Karpas-422 (cell line): ENCODE measurements at places on chromosomes 12 and 14. TPM values are rescaled to one million over a fixed set of nuclear protein-coding genes. Genes with fewer than 3 reads are reported as not detected.

Gene P3H3
- total RNA-seq, result 3.1 and 8.3 TPM in 2 replicates

DNA sequence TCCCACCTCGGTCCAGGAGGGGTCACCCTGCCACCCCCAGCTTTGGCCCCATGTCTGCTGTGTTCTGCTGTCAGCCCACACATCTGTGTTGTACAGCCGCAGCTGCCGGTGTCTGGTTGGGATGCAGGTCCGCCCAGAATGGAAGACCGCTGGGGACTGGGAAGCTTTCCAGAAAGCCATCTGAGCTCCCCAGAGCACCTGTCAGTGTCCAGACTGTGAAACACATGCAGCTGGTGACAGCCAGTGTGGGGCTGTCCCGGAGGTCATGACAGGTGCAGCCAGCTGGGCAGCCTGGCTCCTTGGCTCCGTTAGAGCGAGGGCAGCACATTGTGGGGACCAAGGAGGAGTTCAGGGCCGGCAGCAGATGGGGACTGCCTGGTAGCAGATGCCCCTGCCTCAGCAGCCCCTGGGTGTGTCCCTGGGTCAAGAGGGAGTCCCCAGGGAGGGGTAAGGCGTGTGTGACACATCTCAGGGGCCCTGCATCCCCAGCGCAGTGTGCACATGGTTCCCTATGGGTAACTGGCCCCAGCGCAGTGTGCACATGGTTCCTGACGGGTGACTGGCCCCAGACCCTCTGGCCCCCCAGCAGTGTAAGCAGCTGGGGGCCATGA is 16.4 kb downstream of the CEP170B start:
- DNase-seq, result no peak
- no peak overlapping the region for H3K27ac ChIP-seq
- H3K36me3 ChIP-seq, result no peaks in the 10 kb centered on the region

- no peak overlapping the region for H3K27ac ChIP-seq
- no peaks in the 10 kb centered on the region for H3K36me3 ChIP-seq
- no peaks in the 10 kb centered on the region for H3K27me3 ChIP-seq
- DNase-seq, result no peak
- H3K4me1 ChIP-seq, result no peaks in the 10 kb centered on the region
- H3K4me3 ChIP-seq, result no peak overlapping the region
These were observed 54.9 kb upstream of the SCN8A start for GRCh38 chr12:51536159-51536558.

Gene CFAP251
- 17.9 and 30.3 TPM in 2 replicates for total RNA-seq

DNA sequence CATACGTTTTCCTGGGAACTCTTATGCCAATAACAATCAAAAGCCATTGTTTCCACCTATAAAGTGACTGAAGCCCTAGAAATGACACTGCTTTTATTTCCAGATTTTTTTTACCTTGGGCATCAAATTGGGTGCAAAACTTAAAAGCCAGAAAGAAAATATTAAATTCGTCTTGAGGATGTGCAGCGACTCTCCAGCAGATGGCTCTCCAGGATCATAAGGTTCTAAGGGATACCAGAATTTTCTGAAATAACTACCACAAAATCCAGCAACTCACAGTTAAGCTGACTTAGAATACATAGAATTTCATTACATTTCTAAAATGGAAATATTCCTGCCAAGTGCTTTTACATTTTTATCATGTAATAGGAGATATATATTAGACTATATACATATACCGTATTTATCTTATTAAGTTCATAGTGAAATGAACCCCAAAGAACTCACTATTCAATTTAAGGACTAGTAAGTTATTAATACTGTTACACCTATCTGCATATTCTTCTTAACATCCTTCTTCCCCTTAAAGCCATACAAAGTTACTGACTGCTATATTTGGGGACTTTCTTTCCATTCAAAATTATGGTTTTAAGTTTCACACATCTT is 44.0 kb downstream of the ARMH4 start:
- no peaks in the 10 kb centered on the region for H3K27me3 ChIP-seq
- no peaks in the 10 kb centered on the region for H3K36me3 ChIP-seq
- no peak overlapping the region for H3K27ac ChIP-seq

Gene KRT83
- total RNA-seq, result not detected in 2 replicates

DNA sequence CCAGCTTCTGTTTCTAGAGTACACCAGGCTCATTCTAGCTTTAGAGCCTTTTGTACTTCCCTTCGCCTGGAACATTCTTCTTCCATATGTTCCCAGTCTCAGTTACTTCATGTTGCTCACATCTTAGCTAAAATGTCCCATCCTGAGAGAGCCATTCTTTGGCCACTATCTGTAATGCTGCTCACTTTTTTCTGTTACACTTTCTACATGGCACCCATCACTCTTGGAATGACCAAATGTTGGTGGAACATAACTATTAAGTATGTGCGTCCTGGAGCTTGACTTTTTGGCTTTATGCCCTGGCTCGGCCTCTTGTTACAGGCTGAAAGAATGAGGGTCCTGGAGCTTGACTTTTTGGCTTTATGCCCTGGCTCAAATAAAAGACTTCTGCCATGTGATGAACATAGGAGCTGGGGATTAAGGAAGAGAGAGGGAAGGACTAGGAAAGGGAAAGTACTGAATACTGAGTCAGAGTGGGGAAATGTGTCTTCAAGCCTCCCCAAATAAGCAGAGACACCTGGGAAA is 442.9 kb upstream of the ATP2B1 start:
- no peaks in the 10 kb centered on the region for H3K27me3 ChIP-seq
- no peaks in the 10 kb centered on the region for H3K36me3 ChIP-seq
- no peak overlapping the region for H3K4me3 ChIP-seq
- H3K4me1 ChIP-seq, result no peaks in the 10 kb centered on the region
- DNase-seq, result no peak

Gene CEBPE
- total RNA-seq, result 0.11 TPM in 1 of 2 replicates, not detected in the other

DNA sequence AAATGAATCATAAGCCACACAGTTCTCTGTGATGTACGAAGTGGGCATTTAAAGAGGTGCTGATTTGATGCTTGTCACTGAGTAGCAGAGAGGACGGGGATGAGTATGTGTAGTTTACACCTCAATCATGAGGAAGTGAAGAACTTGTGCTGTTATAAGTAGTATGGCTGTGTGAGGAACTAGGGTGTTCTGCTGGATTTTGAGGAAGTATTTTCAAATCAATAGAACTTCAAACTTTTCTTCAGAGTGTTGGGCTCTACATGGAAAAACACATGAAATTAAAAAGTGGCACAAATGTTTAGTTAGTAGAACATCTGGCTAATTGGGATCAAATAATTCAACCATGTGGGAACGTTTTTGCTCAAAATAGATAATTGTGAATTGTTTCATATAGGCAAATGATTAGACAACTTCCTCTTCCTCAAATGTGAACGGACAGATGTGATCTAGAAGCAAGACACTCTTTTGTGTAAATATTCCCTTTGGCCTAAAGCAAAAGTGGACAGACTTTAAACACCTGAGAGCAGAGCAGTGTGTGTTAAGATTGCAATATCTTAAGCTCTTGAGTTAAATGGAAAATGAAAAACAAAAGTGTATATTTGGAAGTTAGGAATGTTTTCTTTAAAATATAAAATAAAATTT is 168.5 kb downstream of the NAV3 start:
- H3K4me3 ChIP-seq, result peak overlapping the region; percentile 0; the same call in 1 of the 2 replicates
- H3K4me1 ChIP-seq, result peaks cover 35% of the 10 kb centered on the region
- peak; percentile 86 for DNase-seq
- H3K27me3 ChIP-seq, result no peaks in the 10 kb centered on the region
- peak overlapping the region; percentile 85 for H3K27ac ChIP-seq
- H3K36me3 ChIP-seq, result no peaks in the 10 kb centered on the region

DNA sequence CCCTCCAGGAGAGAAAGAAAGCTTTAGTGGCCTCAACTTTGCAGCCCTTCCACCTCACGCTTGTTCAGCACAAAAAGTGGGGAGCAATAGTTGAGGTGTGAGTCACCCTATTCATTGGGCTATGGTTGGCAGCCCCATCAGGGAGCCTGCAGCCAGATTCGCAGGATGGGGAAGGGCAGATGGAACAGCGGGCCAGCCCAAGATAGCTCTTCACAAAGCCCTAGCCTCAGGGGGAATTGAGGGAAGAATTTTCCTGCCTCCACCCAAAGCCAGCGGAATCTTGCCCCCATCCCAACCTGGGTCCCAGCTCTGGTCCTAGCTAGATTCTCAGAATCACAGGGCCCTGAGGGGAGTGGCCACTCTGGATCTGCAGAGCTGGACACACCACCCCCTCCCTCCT is 3.6 kb upstream of the KRT5 start:
- no peak overlapping the region for H3K4me3 ChIP-seq
- H3K36me3 ChIP-seq, result no peaks in the 10 kb centered on the region
- peaks cover 11% of the 10 kb centered on the region for H3K4me1 ChIP-seq
- no peaks in the 10 kb centered on the region for H3K27me3 ChIP-seq

DNA sequence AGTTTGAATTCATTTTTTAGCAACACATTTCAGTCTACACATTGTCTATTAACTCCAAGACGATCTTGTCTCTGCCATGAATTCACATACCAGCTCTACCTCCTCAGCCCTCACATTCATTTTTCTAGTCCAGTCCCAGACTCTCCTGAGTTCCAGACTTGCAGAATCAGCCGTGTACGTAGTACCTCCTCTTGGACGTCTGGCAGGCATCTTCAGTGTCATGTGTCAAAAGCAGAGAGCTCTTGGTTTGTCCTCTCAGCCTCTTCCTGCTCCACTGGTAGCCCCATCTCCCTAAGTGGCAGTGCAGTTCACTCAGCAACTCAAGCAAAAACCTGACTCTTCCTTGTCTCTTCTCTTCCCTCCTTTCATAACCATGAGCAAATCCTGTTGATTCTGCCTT is 14.5 kb upstream of the TCTN2 start:
- H3K27ac ChIP-seq, result no peak overlapping the region
- H3K36me3 ChIP-seq, result peaks cover 36% of the 10 kb centered on the region; the same call in 1 of the 2 replicates
- DNase-seq, result no peak
- H3K4me1 ChIP-seq, result peaks cover 26% of the 10 kb centered on the region
- H3K27me3 ChIP-seq, result no peaks in the 10 kb centered on the region

GRCh38 chr12:5907807-5908206 is 37.3 kb downstream of the ANO2 start:
- no peak for DNase-seq
- H3K4me1 ChIP-seq, result no peaks in the 10 kb centered on the region
- no peak overlapping the region for H3K4me3 ChIP-seq

DNA sequence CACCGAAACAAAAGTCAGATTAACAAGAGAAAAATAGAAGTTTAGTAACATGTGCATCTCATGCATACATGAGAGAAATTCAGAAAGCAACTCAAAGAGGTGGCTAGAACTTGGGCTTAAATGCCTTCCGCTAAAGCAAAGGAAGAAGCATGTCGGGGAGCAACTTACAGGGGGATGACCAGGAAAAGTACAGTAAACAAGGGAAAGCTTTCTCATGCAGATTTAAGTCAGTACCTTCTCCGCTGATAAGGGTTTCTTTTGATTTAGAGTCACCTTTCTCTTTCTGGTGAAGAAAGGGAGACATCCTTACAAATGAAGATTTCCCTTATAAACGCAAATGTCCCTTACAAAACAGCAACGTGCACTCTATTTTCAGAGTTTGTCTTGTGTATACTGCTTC is 6.0 kb upstream of the RNASE6 start:
- no peaks in the 10 kb centered on the region for H3K36me3 ChIP-seq
- no peaks in the 10 kb centered on the region for H3K27me3 ChIP-seq

Gene TRPV4
- not detected in 2 replicates for total RNA-seq

DNA sequence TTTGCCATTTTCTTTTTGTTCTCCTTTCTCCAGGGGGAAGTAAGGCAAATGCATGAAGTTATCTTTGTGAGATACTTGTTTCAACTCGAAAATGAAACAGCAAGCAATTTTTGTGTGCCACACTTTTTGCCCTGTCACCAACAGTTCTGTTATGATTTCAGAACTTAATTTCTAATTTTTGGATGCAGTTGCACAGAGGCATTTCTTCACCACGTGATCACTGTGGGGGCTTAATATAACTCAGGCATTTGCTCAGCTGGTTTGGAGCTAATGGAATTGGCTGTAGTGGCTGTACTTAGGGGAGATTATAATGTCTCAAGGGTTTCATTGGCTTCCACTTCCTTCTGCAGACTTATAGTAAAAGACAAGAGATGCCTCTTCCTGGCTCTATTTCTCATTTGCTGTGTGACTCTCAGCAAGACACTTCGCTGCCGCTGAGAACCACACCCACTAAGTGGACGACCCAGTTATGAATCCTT is 452.4 kb downstream of the RAD51B start:
- no peak for DNase-seq
- H3K27ac ChIP-seq, result no peak overlapping the region
- H3K4me1 ChIP-seq, result peaks cover 61% of the 10 kb centered on the region
- no peaks in the 10 kb centered on the region for H3K27me3 ChIP-seq
- no peaks in the 10 kb centered on the region for H3K36me3 ChIP-seq

- H3K27ac ChIP-seq, result no peak overlapping the region
- H3K4me1 ChIP-seq, result no peaks in the 10 kb centered on the region
- no peak overlapping the region for H3K4me3 ChIP-seq
- H3K36me3 ChIP-seq, result no peaks in the 10 kb centered on the region
- DNase-seq, result no peak
These were observed 206.9 kb upstream of the SLC38A2 start for GRCh38 chr12:46579474-46579873.

- no peak for DNase-seq
- H3K4me3 ChIP-seq, result no peak overlapping the region
- H3K27me3 ChIP-seq, result 0 out of 2 replicates have a peak, but pooled peaks cover 3% of the 10 kb centered on the region
- no peak overlapping the region for H3K27ac ChIP-seq
- no peaks in the 10 kb centered on the region for H3K36me3 ChIP-seq
These were observed 1.3 kb upstream of the IGFBP6 start for GRCh38 chr12:53096089-53096741.

DNA sequence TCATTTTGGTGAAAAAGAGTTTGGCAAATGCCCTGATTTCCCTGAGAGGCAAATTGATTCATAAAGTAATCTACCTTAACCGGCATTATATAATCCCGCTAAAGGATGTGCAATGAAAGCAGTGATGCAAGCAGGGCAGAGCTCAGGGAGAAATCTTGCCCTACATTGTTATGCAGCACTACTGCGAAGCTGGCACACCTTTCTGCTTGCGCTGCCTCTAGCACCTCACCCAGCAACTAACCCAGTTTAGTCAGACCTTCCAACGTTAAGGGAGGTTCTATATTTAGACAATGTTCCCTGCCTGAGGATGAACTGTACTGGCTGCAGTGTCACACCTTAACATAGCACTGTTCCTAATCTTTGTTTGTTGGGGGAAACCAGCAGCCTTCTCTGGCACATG is 60.8 kb upstream of the CCDC196 start:
- H3K36me3 ChIP-seq, result no peaks in the 10 kb centered on the region
- H3K4me3 ChIP-seq, result no peak overlapping the region
- H3K27ac ChIP-seq, result no peak overlapping the region
- no peak for DNase-seq
- no peaks in the 10 kb centered on the region for H3K27me3 ChIP-seq

- H3K27ac ChIP-seq, result no peak overlapping the region
- no peak for DNase-seq
- no peak overlapping the region for H3K4me3 ChIP-seq
- H3K36me3 ChIP-seq, result no peaks in the 10 kb centered on the region
- H3K4me1 ChIP-seq, result no peaks in the 10 kb centered on the region
- H3K27me3 ChIP-seq, result no peaks in the 10 kb centered on the region
These were observed 42.9 kb upstream of the EEA1 start for GRCh38 chr12:92971859-92972524.

DNA sequence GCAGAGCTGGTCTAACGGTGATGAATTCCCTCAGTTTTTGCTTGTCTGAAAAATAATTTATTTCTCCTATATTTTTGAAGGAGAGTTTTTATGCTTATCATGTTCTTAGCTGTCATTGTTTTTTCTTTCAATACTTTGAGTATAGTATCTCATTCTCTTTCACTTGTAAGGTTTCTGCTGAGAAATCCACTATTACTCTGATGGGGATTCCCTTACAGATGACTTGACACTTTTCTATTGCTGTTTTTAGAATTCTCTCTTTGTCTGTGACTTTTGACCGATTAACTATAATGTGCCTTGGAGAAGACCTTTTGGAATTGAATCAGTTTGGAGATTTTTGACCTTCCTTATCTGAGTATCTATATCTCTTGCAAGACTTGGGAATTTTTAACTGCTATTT is 139.6 kb downstream of the PRKD1 start:
- no peaks in the 10 kb centered on the region for H3K4me1 ChIP-seq
- peak; percentile 29 for DNase-seq
- H3K27ac ChIP-seq, result no peak overlapping the region
- H3K27me3 ChIP-seq, result no peaks in the 10 kb centered on the region
- no peaks in the 10 kb centered on the region for H3K36me3 ChIP-seq
